ENCODE measurements at places on chromosomes 13 and 19.

GRCh38 chr19:30223866-30224688 is 148.1 kb upstream of the ZNF536 start:
- DNase-seq, result no peak

GRCh38 chr19:52665027-52665426 is 26.9 kb upstream of the ZNF83 start:
- DNase-seq, result no peak

DNA sequence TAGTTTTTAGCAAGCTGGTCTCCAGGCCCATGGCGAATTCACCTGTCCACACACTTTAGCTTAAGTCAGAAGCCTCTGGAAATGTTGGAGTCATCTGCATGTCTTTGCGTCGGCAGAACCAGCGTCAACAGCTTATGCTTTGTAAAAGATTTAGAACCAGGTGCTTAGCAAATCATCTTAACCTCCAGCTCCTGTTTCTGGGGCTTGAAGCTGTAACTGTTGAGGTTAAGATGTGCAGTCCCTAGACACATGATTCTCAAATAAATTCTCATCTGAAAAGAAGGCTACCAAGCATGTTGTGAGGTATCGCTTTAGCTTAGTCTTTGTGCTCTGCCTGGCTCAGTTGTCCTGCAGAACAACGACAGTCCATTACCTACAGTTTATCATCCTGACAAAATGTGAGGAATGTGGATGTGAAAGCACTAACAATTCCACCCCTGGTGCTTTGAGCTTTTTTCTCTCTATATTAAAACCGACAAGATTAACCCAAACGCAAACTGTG is 4.4 kb downstream of the EFNB2 start:
- DNase-seq, result no peak

DNA sequence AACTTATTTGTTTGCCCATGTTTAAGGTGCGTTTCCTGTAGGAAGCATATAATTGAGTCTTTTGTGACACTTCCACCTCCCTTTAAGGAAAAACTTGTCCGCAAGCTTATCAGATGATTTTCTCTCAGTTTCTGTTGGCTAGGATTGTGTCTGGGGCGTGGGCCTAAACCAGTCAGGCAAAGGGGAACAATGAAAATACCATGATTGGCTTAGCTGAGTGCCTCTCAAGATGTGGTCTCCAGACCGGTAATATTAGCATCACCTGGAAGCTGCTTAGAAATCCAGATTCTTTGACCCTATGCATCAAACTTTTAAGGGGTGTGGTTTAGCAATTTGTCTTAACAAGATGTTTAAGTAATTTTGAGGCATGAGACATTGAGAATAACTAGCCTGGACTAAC is 20.0 kb downstream of the SLAIN1 start:
- no peak for DNase-seq

DNA sequence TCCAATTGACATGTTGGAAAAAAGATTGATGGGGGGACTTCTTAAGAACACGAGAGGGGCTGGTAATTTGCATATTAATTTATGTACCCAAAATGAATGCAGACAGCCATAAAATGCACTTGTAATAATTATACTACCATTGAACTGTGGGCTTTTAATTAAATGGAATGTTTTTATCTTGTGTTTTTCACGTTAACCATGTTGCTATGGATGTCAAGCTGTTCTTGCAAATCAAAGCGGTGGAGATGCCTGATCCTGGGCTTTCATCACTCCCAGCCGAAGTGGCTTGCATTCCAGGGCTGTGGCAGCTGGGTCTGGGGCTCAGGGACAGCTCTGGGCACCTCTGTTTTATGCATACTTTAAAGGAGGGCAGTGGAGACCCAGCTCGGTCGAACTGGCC is 179.4 kb upstream of the TMTC4 start:
- no peak for DNase-seq

DNA sequence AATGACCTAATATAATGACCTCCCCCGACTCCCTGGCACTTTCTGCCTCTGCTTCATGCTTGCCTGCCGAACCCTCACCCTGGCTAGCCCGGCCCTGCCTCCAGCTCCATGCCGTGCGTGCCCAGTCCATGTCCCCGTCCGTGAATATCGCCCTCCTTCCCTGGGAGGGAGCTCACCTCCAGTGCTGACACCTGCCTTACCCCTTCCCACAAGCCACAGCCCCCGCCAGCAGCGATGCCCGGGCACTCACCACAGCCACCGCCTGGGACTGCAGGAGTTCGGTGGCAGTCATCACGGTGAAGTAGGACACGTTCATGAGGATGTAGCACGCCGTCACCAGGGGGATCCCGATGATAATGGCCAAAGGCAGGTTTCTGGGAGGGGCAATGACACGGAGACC is 10.0 kb downstream of the SLC7A9 start:
- DNase-seq, result no peak

DNA sequence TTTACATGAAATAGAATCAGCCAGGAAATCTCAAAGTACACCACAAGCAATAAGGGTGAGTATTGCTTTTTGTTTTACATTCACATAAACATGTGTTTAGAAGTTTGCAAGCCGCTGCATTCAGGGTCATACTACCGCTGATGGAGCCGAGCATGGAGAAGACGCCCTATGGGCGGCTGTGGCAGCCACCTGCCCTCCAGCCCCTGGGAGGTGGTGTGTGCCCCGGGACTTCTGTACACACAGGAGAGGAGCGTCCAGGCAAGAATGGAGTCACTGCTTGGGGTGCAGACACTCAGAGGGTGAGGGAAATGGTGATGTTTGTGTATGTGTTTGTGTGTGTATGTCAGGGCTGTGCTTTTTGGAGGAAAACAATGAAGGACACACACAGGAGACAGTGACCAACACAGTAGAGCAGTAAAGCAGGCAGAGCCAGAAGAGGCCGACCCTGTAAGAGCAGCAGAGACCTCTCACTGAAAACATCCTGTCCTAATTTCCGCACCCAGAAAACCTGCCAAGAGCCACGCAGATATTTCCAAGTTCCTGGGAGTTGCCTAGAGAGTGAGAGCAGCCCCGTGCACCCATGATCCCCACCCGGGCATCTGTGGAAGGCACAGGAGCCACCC is 108.1 kb upstream of the GJB6 start:
- DNase-seq, result no peak

DNA sequence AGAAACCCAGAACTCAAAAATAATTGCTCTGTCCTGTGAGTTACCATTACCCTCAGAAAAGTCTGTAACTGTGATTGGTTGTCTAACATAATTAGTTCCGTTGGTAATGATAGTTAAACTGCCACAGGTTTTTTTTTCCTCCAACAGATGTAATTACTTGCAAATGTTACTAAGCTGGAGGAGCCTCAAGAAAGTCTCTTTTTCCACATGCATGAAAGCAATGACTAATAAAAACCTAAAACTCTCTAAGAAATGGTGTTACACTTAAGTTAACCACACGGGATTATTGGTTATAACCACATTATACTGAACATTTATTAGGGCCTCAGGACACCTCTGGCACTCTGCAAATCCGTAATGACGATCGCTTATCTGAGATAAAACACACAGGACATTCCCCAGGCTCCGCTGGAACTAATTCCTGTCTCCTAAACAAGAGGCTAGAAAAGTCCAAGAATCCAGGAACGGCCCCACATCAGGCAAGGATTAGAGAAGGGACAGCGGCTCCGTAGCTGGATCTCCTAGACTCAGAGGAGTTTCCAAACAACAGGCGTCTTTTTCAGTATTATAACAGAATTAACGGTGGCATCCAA is 753 bp downstream of the ZNF235 start:
- DNase-seq, result peak; percentile 66

DNA sequence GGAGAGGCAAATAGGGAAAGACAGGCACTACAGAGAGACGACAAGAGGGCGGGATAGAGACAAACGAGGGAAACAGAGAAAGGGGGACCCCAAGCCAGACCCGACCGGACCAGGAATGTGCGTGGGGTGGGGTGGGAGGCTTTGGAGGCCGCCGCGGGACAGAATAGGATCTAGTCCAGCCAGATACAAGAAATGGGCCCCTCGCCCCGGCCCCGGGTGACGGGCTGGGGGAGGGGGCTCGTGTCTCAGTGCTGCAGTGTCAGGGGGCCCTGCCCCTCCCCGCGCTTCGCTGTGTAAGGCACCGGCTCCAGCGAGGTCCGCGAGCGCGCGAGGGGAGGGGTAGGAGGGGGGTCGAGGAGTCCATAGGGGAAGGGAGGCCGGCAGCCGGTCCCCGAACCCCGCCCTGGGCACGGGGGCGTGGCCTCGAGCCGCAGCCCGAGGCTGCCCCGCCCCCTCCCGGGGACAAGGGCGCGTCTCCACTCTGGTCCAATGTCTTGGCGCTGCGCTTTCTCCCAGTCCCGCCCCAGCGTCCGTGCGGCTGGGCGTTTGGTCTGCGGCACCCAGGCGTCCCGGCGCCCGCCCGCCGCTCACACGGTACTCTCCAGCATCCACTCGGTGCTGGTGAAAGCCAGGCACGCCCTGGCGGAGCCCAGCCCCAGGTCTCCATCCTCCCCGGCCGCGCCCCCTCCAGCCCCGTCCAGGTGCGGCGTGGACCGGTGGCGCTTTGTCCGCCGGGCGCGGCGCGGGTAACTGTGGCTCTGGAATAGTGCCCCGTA is 11.0 kb downstream of the IFNL1 start:
- no peak for DNase-seq

DNA sequence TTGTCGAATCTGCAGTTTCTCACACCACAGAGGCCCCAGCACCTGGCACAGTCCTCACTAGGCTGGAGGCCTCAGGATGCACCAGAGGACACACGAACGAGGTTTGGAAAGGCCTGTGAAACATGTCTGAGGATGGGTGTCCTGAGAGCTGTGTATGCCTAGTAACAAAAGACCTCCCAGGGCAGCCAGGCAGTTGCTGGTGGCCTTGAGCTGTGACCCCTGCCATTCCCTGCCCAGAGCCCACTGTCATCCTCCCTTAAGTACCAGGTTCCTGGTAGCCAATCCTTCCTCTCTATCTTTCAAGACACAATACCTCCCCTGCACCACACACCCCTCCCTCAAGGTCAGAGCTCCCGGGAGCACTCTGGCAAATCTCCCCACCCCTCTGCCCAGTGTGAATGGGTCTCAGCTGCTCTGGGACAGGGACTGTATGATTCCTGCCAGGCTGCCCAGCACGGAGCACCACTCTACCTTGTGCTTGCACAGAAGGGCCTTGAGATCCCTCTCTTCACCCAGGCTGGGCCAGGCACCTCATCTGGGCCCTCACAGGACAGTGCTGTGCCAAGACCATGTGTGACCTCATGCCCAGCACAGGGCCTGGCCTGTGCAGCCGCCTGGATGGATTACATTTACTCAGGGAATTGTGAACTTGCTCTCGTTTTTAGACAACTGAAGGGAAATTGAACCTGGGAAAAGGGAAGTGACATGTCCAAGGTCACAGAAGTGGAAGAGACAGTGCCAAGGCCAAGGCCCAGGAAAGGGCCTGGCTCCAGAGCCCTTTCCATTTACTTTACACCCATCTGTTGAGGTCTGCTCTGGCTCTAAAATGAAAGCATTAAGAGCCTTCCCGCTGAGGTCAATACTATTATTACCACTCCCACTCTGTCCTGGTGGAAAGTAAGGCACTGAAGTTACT is 2.2 kb downstream of the ZNF787 start:
- DNase-seq, result peak; percentile 44

GRCh38 chr13:44096901-44097300 is 217.2 kb downstream of the LACC1 start:
- peak; percentile 57 for DNase-seq

DNA sequence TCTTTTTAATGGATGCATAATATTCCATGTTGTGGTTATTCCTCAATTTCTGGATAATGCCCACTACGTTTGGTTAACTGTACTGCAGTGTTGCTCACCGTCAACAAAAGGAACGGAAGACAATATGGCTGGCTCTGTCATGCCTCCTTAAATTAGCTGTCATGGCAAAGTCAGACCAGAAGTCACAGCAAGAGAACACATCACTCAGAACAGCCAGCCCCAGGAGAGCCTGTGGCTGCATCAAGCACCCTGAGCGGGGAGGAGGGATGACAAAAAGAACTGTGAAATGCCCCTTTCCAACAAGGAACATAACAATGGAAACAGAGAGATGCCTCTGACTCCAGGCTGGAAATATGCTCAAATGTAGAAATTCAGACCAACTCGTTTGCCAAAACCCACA is 366.0 kb upstream of the ZNF507 start:
- DNase-seq, result no peak

- DNase-seq, result peak; percentile 77
Observed at GRCh38 chr19:6048793-6049405, 61.4 kb downstream of the RFX2 start.

DNA sequence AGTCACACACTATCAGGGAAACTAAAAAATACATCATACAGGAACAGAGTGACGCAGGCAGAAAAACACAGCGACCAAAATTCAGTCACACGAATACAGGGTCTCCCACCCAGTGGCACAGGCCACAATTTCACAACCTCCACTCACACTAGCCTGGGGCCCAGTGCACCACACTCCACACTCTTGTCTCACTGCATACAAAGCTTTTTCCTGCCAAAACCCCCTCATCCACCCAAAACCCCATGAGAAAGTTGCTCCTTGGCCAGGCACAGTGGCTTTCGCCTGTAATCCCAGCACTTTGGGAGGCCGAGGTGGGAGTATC is 1.2 kb downstream of the S1PR5 start:
- DNase-seq, result no peak

GRCh38 chr13:91704398-91704797 is 306.0 kb downstream of the GPC5 start:
- DNase-seq, result no peak

DNA sequence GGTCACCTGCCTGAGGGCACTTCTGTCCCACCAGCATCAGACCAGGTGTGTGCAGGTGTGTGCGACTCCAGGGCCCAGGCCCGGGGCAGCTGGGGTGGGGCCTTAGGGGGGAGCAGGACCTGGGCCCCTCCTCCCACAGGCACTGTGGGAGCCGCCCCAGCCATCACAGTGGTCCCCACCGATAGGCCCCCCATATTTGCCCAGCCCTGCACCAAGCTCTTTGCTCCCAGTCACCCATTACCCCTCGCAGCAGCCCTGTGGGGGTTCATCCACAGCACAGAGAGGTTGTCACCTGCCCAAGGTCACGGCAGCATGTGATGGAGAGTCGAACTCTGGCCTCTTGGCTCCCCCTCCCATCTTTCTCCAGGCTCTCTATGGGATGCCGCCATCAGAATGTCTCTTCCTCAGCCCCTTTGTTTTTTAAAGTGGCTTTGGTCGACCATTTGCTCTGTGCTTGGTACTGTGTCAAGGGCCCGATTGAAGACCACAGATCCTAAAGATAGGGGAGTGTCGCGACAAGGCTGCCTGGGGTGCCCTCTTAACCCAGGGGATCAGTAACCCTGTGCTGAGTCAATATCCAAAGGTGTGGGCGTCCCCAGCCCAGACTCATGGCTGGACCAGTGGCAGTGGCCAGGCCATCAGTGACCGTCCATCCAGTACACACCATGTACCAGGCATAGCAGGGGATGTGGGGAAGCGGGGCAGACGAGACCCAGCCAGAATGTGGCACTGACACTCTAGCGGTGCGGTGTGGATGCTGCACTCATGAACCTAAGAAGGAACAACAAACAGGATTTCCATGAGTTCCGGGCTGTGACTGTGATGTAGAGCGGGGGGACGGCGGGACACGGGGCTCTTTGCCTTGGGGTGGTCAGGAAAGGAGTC is 28.3 kb upstream of the NCCRP1 start:
- DNase-seq, result no peak

DNA sequence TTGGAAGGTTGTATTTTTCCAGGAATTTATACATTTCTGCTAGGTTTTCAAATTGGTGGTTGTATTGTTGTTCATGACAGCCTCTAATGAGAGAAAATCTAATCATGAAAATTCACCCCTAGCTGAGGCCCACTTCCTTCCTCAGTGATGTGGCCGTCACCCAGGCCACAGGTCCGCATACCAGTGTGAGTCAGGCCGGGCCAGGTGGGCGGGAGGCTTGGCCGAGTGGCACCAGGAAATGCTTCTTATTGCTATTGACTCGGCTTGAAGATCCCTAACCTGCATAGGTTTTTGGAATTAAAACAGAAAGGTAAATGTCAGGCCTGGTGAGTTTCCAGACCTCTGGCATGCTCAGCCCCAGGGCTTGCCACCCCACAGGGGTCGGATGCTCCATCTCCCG is 88.7 kb downstream of the SCGB2B2 start:
- no peak for DNase-seq

Data from OCI-M1 (cell line).